LHCN-M2 (cell line): ENCODE measurements at places on chromosomes 6 and 20.

DNA sequence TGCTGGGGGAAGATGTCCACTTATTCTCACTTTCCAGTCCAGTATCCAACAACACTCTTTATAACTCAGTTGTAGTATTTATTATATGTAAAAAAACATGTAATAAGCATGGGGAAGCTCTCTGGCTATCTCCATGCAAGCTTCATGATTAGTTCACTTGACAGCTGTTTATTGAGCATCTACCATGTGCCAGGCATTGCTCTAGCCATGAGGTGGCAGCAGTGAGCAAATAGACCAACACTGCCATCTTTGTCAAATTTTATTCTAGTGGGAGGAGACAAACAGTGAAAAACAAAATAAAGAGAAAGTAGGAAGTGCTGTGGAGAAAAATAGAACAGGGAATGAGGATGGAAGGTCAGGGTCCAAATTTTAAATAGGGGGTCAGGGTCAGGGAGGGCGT, 131.8 kb downstream of the CFAP61 start:
- DNase-seq: peak; percentile 18

- peak; percentile 80 for DNase-seq
Observed at GRCh38 chr20:35145141-35145564, 2.0 kb downstream of the EDEM2 start.

DNA sequence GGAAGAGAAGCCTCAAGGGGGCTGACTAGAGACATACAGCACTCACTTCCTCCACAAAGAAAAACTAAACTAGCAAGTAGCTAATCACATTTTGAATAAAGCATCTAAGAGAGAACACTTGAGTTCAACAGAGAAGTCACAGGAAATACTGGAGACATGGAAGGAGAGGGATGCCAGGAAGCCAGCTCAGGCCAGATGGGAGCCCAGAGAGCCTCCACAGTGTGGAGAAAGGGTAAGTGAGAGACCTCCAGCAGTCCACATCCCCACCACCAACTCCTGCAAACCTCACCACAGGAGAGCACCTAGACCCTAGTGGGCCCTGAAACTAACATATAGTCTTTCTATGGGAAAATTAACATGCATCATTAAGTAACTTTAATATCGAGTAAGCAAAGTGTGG, 79.2 kb downstream of the EPM2A start:
- DNase-seq: peak; percentile 5

DNA sequence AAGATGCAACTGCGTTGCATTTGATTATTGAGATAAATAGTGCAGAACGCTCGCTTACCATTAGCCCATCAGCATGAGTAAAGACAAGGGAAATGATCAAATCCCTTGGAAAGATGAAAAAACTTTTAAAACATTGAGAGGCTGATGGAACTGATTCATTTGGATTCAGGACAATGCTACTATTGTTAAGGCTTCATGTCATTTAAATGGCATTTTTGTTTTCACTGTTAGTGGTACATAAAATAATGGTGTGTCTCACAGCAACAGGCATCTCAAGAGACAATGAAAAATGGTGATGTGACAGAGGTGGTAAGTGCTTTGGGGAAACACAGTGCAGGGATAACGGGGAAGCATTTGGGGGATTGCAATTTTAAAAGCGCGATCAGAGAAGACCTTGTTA, 159.7 kb upstream of the KCNG1 start:
- no peak for DNase-seq

DNA sequence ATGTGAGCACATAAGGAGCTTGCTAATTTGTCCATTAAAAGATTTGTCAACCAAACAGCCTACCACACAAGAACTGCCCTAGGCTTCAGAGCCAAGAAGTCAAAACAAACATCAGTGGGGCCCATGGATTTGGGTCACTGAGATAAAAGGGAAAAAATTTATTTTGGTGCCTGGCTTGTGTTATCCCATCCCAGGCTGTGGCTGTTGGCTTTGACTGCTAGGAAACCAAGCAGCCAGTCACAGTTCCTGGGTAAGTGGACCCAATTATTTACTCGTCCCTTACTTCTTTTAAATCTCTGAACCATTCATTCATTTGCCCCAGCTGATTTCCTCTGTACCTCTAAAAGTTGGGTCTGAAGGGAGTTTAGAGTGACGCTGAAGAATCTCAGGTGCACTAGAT, 41.3 kb downstream of the EDN1 start:
- DNase-seq: no peak

DNA sequence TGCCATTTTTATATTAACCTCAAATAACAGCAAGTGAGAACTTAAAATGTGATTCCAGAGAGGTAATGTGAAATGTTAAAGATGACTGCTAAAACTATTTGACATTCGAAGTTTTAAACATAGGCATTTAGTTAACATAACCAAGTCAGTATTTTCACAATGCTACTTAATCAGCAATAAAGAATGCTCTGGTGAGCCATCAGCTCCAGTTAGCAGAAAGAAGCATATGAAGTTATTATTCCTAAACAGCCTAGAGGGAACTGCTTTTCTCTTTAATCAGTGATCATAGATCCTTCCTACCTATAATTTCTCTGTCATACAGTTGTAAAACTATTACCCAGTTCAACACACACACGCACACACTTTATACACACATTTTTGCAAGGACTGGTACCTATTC, 60.1 kb downstream of the MMS22L start:
- DNase-seq: no peak

GRCh38 chr6:28771401-28772267, 152.2 kb downstream of the TRIM27 start:
- no peak for DNase-seq

DNA sequence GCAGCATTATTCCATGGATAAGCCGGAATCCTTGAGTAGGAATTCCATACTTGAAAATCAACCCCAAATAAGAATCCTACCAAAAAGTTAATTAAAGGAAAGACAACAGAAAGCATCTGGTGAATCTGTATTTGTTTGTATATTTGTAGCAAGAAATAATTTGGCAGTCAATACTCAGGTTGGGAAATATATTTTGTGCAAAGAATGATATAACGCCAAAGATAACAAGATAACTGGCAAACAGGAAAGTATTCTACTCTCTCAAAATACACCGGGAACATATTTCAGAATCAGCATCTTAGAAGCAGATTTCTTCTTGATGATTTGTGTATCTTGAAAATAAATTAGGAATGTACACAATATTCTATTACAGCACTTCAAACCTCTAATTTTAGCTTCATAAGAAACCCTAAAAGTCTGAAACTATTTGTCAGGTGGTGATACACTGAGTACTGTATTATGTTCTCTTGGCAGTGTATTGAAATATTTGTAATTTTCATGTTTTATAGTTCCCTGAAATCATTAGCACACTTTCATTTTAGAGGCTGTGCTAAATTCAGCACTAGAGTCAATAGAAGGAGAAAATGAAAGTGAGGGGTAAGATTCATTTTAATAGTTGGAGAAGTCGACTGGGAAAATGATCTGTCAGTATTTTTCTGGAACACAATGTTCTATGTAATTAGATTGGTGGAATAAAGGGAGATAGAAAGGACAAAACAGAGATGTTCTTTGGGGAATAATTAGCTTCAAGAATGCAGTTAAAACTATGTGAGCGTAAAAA, 879.7 kb upstream of the GJE1 start:
- DNase-seq: peak; percentile 53

GRCh38 chr6:6512711-6513110, 75.8 kb upstream of the LY86 start:
- peak; percentile 52 for DNase-seq

DNA sequence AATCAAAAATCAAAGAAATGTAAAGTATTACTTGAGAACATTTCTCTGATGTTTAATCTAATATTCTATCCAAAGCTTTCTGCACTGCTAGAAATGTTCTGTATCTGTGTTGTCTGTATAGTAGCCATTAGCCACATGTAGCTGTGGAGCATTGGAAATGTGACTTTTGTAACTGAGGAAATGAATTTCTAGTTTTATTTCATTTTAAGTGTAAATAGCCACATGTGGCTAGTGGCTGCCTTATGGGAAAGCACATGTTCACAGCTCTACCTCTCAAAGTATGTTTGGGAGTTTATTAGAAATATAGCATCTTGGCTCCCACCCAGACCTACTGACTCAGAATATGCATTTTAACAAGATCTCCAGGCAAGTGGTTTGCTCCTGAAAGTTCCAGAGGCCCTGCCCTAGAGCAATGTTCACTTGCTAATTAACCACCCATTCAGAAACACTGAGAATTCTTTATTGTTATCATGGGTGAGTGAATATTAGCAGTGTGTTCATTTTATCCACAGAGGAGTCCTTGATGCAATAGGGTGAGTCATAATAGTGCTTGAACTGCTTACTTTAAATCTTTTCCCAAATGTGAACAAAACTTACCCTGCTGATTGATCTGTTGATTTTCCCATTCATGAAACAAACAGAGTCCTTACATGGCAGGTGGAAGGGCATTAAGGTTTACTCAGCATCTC, 282.7 kb downstream of the PLCB1 start:
- no peak for DNase-seq

- peak; percentile 45 for DNase-seq
Observed at GRCh38 chr6:7640607-7641577, 50.9 kb downstream of the SNRNP48 start.

- no peak for DNase-seq
Observed at GRCh38 chr6:134375220-134375580, 57.3 kb upstream of the SGK1 start.

GRCh38 chr6:111976139-111976538, 77.8 kb upstream of the CCN6 start:
- no peak for DNase-seq

GRCh38 chr6:9192405-9192909, 757.1 kb upstream of the SLC35B3 start:
- DNase-seq: no peak

- DNase-seq: no peak
Observed at GRCh38 chr6:78709021-78709420, 158.3 kb upstream of the IRAK1BP1 start.

DNA sequence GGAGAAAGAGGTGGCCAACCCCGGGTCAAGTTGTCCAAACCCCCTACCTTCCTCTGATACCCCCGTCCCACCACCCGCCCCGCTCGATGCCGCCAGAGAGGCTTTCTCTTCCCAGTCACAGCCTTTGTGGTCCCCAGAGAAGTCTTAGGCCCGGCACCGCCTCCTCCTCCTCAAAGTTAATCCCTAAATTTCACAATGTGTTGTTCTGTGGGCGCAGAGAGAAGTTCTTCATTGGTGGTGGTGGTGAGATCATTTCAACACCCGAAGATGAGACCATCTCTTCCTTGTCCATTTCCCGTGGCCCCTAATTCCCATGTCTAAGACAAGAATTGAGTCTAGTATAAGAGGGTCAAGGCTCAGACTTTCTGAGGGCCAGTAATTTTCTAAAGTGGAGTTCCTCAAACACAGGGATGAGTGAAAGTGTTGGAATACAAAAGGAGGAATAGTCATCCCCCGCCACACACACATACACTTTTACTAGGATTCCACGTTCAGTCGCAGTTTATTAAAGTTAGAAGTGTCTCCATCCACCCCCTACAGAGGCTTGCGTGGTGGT, 10.4 kb downstream of the TRIM31 start:
- DNase-seq: peak; percentile 75

DNA sequence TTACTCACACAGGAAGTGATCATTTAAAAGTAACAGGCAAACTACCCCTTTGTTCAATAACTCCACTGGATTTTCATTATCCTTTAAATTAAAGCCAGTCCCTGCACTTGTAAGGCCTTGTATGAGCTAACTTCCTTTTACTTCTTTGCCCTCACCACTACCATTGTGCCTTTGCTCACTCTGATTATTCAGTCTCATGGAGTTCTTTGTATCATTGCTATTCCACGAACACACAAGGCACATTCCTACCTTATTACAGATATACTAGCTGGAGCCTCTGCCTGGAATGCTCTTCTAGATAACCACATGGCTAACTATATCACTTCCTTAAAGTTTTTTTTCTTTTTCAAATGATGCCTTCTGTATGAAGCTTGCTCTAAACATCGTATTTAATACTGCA, 748.6 kb upstream of the HS3ST5 start:
- DNase-seq: no peak

- peak; percentile 16 for DNase-seq
Observed at GRCh38 chr20:34058831-34059230, 53.2 kb downstream of the EIF2S2 start.

GRCh38 chr6:16649241-16649640, 112.0 kb downstream of the ATXN1 start:
- peak; percentile 16 for DNase-seq

DNA sequence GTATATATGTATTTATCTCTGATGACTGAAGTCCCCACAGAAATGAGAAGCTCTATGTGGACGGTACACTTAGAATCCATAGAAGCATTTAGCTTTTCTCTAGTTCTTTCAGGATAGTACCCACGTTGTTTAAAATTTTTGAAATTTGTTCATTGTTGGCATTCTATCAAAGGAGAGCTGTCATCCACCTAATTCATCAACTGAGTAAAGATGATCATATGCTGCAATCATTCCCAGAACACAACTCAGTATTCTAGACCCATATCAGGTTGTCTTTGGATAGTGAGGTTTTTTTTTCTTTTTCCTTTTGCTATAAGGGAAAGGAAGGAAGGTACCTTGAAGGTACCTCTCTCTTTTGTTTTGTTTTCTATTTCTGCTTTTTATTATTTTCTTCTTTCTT, 9.3 kb downstream of the SERAC1 start:
- DNase-seq: no peak

DNA sequence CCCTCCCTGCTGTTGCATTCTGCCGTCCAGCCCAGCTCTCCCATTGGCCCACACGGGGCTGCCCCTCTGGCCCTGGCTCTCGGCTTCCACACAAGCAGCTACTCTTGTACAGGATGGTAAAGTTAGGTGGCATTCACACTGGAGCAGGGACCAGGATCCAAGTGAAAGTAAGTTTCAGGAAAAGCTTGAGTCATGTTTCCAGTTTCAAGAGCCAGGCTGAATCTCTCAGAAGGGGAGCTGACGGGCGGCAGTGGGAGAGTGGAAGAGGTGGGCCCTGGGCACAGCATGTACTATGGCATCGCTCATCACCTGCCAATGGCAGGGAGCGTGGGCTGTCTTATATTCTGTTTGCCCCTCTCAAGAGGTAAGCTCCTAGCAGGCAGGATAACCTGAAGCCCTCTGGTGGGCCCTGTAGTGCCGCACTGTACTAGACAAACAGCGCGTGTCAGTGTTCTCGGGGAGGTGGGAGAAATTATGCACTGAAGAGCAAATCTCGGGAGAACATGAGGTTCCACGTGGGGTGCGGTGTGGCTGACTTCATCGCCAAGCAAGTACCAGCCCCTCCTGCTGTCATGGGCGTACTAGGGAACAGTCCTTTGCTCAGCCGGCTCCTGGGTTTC, 241.5 kb downstream of the NRN1 start:
- no peak for DNase-seq

GRCh38 chr6:130203370-130203769, 19.4 kb downstream of the SAMD3 start:
- DNase-seq: no peak

DNA sequence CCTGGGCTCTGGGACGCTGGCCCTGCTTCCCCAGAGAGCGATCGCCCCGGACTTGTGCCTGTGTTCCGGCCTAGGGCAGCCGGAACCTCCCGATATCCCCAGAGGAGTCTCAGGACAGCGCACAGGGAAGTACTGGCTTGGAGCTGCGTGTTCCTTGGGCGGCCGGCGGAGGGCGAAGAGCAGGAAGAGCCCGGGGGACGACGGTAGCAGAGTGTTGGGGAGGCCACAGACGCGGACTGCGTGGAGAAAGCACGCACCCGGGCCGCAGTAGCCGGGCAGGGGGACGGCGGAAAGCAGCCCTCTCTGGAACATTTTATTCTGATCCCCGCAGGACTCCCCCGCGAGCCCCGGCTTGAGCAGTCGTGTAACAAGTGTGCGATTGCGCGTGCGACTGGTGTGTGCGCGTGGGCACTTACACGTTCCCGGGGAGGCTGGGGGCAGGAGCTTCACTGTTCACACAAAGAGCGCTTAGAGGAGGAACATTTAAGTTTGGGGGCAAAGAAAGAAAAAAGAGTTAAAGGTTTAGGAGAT, 36.1 kb downstream of the NCR2 start:
- DNase-seq: peak; percentile 14
